ENCODE measurements at places on chromosomes 5 and 9. TPM values are rescaled to one million over a fixed set of nuclear protein-coding genes. Genes with fewer than 3 reads are reported as not detected.

ITK gene
- 0.26 TPM for total RNA-seq

SPINK7 gene
- not detected for total RNA-seq

PRLR gene
- 0.46 TPM for total RNA-seq

CYFIP2 gene
- total RNA-seq: 0.80 TPM

NMUR2 gene
- not detected for total RNA-seq

FGF18 gene
- 1.7 TPM for total RNA-seq

CAMK4 gene
- 0.39 TPM for total RNA-seq

IL7R gene
- 0.90 TPM for total RNA-seq

MARCHF6 gene
- total RNA-seq: 172 TPM

IL9 gene
- total RNA-seq: not detected

MARVELD2 gene
- total RNA-seq: 17.3 TPM

COL15A1 gene
- total RNA-seq: 0.10 TPM

WNT8A gene
- not detected for total RNA-seq

PPP2R2B gene
- 8.8 TPM for total RNA-seq

NR4A3 gene
- 0.13 TPM for total RNA-seq

C8G gene
- total RNA-seq: 2.9 TPM

TNFSF15 gene
- total RNA-seq: 0.03 TPM

FBN2 gene
- total RNA-seq: 0.08 TPM

CACNA1B gene
- 0.49 TPM for total RNA-seq

ACTBL2 gene
- not detected for total RNA-seq

SOHLH1 gene
- total RNA-seq: not detected

NRARP gene
- 16.9 TPM for total RNA-seq

HDHD3 gene
- 14.5 TPM for total RNA-seq

RLN1 gene
- total RNA-seq: not detected

PPP3R2 gene
- not detected for total RNA-seq

ECM2 gene
- total RNA-seq: not detected

PRUNE2 gene
- 0.18 TPM for total RNA-seq

ANKRD20A1 gene
- total RNA-seq: 1.9 TPM

TCERG1 gene
- 75.9 TPM for total RNA-seq

PRR16 gene
- total RNA-seq: not detected

SLC27A6 gene
- total RNA-seq: not detected

GPR150 gene
- total RNA-seq: 0.54 TPM

IFNA2 gene
- not detected for total RNA-seq

DNM1 gene
- 18.7 TPM for total RNA-seq

CDHR2 gene
- total RNA-seq: 0.72 TPM

OBP2B gene
- total RNA-seq: not detected

SPATA31E1 gene
- not detected for total RNA-seq

BTF3 gene
- 647 TPM for total RNA-seq

SIT1 gene
- not detected for total RNA-seq

LCN2 gene
- 1.0 TPM for total RNA-seq

KIF20A gene
- total RNA-seq: 55.4 TPM

NKD2 gene
- total RNA-seq: 12.3 TPM

FAM200C gene
- total RNA-seq: 3.0 TPM

PTGS1 gene
- 61.2 TPM for total RNA-seq

POU5F2 gene
- 0.39 TPM for total RNA-seq

SLC25A2 gene
- total RNA-seq: 0.28 TPM

FBP2 gene
- not detected for total RNA-seq

SNCB gene
- total RNA-seq: 0.77 TPM

DRD1 gene
- 1.0 TPM for total RNA-seq

GFI1B gene
- total RNA-seq: 0.08 TPM

SARDH gene
- 0.13 TPM for total RNA-seq

INSL4 gene
- not detected for total RNA-seq

FAM13B gene
- total RNA-seq: 34.9 TPM

PGM5 gene
- total RNA-seq: 0.21 TPM

PPP1R26 gene
- 17.5 TPM for total RNA-seq

ASS1 gene
- total RNA-seq: 26.2 TPM

TXN gene
- 197 TPM for total RNA-seq

CDX1 gene
- not detected for total RNA-seq

Data from Panc1 (cell line).